ENCODE measurements at places on chromosomes 7 and 10.

DNA sequence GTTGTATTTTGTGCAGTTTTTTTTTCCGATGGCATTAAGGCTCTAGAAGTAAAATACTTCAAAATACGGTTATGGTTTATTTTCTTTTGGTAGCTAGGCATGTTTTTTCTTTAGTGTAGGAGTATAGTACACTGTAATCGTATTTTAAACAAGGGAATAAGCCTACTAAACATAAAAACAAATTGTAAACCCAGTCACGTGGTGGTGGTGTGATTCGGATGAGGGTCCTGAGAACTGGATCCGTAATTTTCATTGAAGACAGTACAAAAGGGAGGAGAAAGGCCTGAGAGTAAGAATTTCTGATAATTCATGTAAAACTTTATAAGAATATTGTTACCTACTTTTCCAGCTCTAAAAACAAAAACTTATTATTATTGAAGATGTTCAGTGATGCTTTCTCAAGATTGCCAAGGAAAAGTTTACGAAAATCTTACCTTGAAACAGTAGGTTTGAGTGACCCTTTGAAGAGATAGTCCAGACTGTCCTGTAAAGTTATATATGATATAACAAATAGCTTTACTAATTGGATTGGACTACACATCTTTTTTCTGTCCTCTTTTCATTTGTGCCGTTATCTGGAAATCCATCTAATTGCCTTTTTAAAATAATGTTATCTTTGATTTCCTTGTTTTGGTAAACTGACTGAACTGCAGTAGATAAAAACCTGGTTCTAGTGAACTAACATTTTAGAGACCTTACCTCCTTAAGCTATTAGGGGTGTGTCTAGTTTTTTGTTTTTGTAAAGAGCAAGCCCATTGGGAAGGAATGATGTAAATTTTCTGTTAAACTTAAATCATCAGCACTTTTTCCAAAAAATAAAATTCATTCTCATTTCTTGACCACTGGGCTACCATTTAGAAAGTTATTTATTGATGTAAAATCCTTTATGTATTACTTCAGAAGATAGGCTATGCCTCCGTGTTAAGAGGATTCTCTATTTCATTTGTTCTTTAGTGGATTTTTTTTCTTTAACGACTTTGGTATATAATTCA, 1.0 kb upstream of the PBLD start:
- H3K27me3 ChIP-seq = no peaks in the 10 kb centered on the region
- H3K4me3 ChIP-seq = peak overlapping the region; percentile 95
- H3K36me3 ChIP-seq = peaks cover 10% of the 10 kb centered on the region
- H3K27ac ChIP-seq = peak overlapping the region; percentile 96
- peaks cover 41% of the 10 kb centered on the region for H3K4me1 ChIP-seq

- H3K27ac ChIP-seq = no peak overlapping the region
- H3K36me3 ChIP-seq = no peaks in the 10 kb centered on the region
- no peak overlapping the region for H3K4me3 ChIP-seq
- no peak for DNase-seq
- no peaks in the 10 kb centered on the region for H3K4me1 ChIP-seq
Observed at GRCh38 chr7:82345886-82346285, 97.7 kb downstream of the CACNA2D1 start.

GRCh38 chr7:77420986-77421672, 5.0 kb upstream of the GSAP start:
- H3K4me3 ChIP-seq = no peak overlapping the region
- H3K36me3 ChIP-seq = no peaks in the 10 kb centered on the region
- no peaks in the 10 kb centered on the region for H3K27me3 ChIP-seq
- no peak overlapping the region for H3K27ac ChIP-seq
- no peak for DNase-seq

GRCh38 chr10:16440396-16441133, 3.8 kb downstream of the PTER start:
- no peak overlapping the region for H3K4me3 ChIP-seq
- H3K27me3 ChIP-seq = no peaks in the 10 kb centered on the region
- H3K4me1 ChIP-seq = peaks cover 22% of the 10 kb centered on the region
- H3K36me3 ChIP-seq = peaks cover 8% of the 10 kb centered on the region
- no peak overlapping the region for H3K27ac ChIP-seq

DNA sequence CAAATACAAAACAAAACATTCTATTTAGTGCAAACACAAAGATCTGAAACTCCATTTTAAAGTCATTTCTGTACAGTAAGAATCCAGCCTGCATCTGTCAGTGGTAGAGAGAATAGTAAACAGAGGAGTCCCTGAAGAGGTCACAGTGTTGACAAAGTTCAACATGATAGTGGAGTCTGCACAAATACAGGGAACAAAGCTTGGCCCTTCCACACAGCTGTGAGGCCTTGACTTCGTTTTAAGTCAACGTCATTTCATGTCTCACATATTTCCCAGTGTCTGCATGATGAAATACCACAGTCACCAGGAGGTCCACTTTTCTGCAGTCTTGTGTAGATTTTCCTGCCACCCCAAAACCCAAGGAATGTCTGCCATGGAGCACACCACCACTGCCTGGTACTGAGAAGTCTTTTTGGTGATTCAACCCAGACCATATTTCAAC, 33.0 kb downstream of the CYP26A1 start:
- H3K36me3 ChIP-seq = no peaks in the 10 kb centered on the region
- no peaks in the 10 kb centered on the region for H3K27me3 ChIP-seq
- H3K4me3 ChIP-seq = no peak overlapping the region
- DNase-seq = no peak

DNA sequence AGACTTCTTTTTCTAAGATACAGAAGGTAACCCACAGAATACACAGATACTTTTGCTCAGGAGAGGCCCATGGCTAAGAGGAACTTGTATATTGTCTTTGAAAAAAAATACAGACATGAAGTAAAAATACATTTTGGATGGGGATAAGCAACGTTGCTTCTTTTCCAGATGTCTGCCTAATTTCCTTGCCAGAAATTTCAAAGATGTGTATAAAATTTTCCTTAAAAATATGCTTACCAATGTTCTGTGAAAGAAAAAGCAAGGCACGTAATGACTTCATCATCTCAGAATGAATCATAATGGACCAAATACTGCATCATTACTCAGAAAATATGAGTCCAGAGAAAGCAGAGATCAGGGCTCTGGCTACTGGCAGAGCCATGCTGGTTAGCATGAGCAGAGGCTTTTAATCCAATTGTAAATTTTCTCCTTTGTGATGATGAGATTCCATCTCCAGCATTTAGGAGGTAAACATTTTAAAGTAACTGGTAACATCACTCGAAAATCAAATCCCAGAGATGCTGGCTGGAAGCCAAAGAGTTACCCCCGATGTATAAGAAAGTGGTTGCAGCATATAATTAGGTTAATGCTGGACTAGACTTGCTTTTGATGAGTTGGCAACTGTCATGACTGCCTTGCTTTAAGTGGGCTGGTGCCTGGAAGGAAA, 272.5 kb downstream of the SEMA3A start:
- H3K27ac ChIP-seq = no peak overlapping the region
- DNase-seq = no peak
- H3K4me3 ChIP-seq = no peak overlapping the region
- no peaks in the 10 kb centered on the region for H3K4me1 ChIP-seq
- no peaks in the 10 kb centered on the region for H3K27me3 ChIP-seq

DNA sequence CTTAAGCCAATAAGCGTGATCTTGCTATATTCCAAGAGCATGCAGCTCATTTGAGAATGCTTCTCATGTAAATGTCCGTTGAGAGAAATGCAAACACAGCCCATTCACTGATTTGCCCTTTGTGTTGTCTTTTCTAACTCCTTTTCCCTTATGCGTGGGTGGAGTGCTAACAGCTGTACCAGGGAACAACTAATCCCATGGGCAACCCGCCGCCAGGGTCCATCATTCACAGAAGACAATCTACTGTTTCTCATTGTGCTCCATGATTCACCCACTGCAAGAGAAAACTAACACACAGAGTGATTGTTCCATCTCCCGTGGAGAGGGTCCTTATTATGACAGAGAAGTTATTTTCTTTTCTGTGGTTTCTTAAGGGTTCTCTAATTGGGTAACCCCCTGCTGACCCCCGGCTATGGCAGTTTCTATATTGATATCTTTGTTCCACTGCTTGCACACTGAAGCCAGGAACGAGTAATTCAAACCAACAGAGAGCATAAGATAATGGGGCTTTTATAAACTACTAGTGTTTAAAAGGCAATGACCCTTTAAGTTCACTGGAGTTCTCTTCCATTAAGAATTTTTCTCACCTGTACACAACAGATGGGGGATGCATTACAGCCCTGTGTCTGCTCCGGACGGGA, 298.7 kb downstream of the BAMBI start:
- H3K4me3 ChIP-seq = no peak overlapping the region
- no peaks in the 10 kb centered on the region for H3K36me3 ChIP-seq

- no peak overlapping the region for H3K27ac ChIP-seq
- H3K4me3 ChIP-seq = no peak overlapping the region
- no peaks in the 10 kb centered on the region for H3K27me3 ChIP-seq
- DNase-seq = no peak
- H3K36me3 ChIP-seq = peaks cover 2% of the 10 kb centered on the region
Observed at GRCh38 chr10:35435824-35436223, 99.5 kb downstream of the CCNY start.

DNA sequence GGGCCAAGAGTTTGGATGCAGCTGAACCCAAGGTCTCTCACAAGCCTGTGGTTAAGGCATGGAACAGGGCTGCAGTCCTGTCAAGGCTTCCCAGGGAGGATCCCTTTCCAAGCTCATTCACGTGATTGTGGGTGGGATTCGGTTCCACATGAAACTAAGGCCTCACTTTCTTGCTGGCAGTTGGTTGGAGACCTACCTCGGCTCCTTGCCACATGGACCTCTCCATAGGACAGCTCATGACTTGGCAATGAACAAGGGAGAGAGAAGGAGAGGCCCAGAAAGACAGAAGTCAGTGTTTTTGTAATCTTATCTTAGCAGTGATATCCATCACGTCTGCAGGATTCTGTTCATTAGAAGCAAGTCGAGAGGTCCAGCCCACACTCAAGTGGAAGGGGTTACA, 583.8 kb downstream of the LRMDA start:
- DNase-seq = no peak
- no peak overlapping the region for H3K27ac ChIP-seq
- no peaks in the 10 kb centered on the region for H3K4me1 ChIP-seq
- H3K27me3 ChIP-seq = no peaks in the 10 kb centered on the region
- H3K36me3 ChIP-seq = no peaks in the 10 kb centered on the region
- no peak overlapping the region for H3K4me3 ChIP-seq

DNA sequence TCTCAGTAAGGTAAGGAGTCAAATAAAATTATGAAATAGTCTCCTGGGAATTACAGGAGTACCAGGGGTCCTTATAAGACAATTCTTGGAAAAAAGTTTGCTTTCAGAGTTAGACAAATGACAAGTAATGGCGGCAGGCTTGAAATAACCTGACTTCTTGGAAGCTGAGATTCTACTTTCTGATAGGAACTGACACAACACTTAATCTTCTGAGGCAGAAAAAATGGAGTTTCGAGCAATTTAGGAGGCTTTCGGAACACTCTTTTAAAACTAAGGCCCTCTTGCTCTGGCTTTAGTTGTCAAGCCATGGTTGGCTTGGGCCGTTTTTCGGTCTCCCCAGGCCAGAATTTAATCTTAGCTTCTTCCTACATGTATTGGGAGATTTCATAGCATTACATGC, 260.0 kb downstream of the GATA3 start:
- H3K36me3 ChIP-seq = no peaks in the 10 kb centered on the region
- no peaks in the 10 kb centered on the region for H3K27me3 ChIP-seq
- H3K4me3 ChIP-seq = no peak overlapping the region
- no peaks in the 10 kb centered on the region for H3K4me1 ChIP-seq

GRCh38 chr10:114026189-114027040, 17.3 kb upstream of the ADRB1 start:
- no peak for DNase-seq
- no peaks in the 10 kb centered on the region for H3K36me3 ChIP-seq
- H3K4me1 ChIP-seq = peaks cover 4% of the 10 kb centered on the region
- no peaks in the 10 kb centered on the region for H3K27me3 ChIP-seq
- no peak overlapping the region for H3K4me3 ChIP-seq
- H3K27ac ChIP-seq = no peak overlapping the region

GRCh38 chr7:128932862-128933179, 4.9 kb upstream of the IRF5 start:
- H3K27ac ChIP-seq = no peak overlapping the region
- H3K27me3 ChIP-seq = no peaks in the 10 kb centered on the region
- H3K4me3 ChIP-seq = no peak overlapping the region
- no peak for DNase-seq
- H3K4me1 ChIP-seq = peaks cover 46% of the 10 kb centered on the region
